Airway epithelial cell (primary cell): ENCODE measurements at places on chromosomes 7 and 10. TPM values are rescaled to one million over a fixed set of nuclear protein-coding genes. Genes with fewer than 3 reads are reported as not detected.

Gene HTR5A
- not detected in 2 replicates for total RNA-seq

Gene GPNMB
- total RNA-seq = 0.98 and 1.4 TPM in 2 replicates

Gene CTNNA3
- 0.07 TPM in 1 of 2 replicates, not detected in the other for total RNA-seq

Gene FAM25G
- total RNA-seq = 5.3 and 29.8 TPM in 2 replicates

Gene GNGT1
- not detected in 2 replicates for total RNA-seq

Gene ANXA8L1
- 291 and 296 TPM in 2 replicates for total RNA-seq

Gene AKR1C2
- total RNA-seq = 167 and 181 TPM in 2 replicates

Gene CYP26C1
- not detected in 2 replicates for total RNA-seq

Gene CAV1
- total RNA-seq = 428 and 559 TPM in 2 replicates

Gene OR6B1
- not detected in 2 replicates for total RNA-seq

Gene ECD
- total RNA-seq = 20.9 and 26.7 TPM in 2 replicates

Gene AKR1C3
- total RNA-seq = 36.9 and 38.8 TPM in 2 replicates

Gene LIPM
- total RNA-seq = 0.14 TPM in 1 of 2 replicates, not detected in the other

Gene RPEL1
- not detected in 2 replicates for total RNA-seq

Gene FRMD4A
- 4.9 and 9.1 TPM in 2 replicates for total RNA-seq

Gene NEUROG3
- total RNA-seq = not detected in 2 replicates

Gene ACSM6
- total RNA-seq = not detected in 2 replicates

Gene ZNF727
- not detected in 2 replicates for total RNA-seq

Gene APBB1IP
- not detected in 2 replicates for total RNA-seq

Gene GPC2
- 1.9 and 2.5 TPM in 2 replicates for total RNA-seq

Gene ZMYND11
- total RNA-seq = 19.7 and 23.8 TPM in 2 replicates

Gene PLXDC2
- total RNA-seq = 1.6 and 4.4 TPM in 2 replicates

Gene CFTR
- not detected in 2 replicates for total RNA-seq

Gene IFIT2
- total RNA-seq = 0.19 and 0.28 TPM in 2 replicates

Gene MBLAC1
- 2.1 and 2.6 TPM in 2 replicates for total RNA-seq

Gene EPHB6
- 1.8 and 3.2 TPM in 2 replicates for total RNA-seq

Gene PKD1L1
- total RNA-seq = 0.07 TPM in 1 of 2 replicates, not detected in the other

Gene PITX3
- not detected in 2 replicates for total RNA-seq

Gene ADAM22
- 0.05 and 0.07 TPM in 2 replicates for total RNA-seq

Gene UBE2H
- total RNA-seq = 67.4 and 103 TPM in 2 replicates

Gene SSMEM1
- not detected in 2 replicates for total RNA-seq

Gene NPSR1
- total RNA-seq = not detected in 2 replicates

Gene SGCE
- total RNA-seq = 21.7 and 34.5 TPM in 2 replicates

Gene ODAD2
- total RNA-seq = not detected in 2 replicates

Gene MYPN
- total RNA-seq = not detected in 2 replicates

Gene PKD2L1
- total RNA-seq = not detected in 2 replicates

Gene NEUROD6
- not detected in 2 replicates for total RNA-seq

Gene TAS2R41
- total RNA-seq = not detected in 2 replicates

Gene LRRD1
- not detected in 2 replicates for total RNA-seq

Gene TSPAN15
- 12.0 and 18.0 TPM in 2 replicates for total RNA-seq

Gene AKR1D1
- not detected in 2 replicates for total RNA-seq

Gene SYT15B
- total RNA-seq = under 0.01 TPM in 1 of 2 replicates, not detected in the other

Gene C10orf95
- 2.3 and 3.6 TPM in 2 replicates for total RNA-seq

Gene ANKRD16
- 11.1 and 14.9 TPM in 2 replicates for total RNA-seq

Gene NPVF
- not detected in 2 replicates for total RNA-seq

Gene SPAG6
- total RNA-seq = not detected in 2 replicates

Gene USP6NL
- total RNA-seq = 8.5 and 12.7 TPM in 2 replicates

Gene SLC26A5
- not detected in 2 replicates for total RNA-seq

Gene EVX1
- total RNA-seq = not detected in 2 replicates

Gene ANTXRL
- not detected in 2 replicates for total RNA-seq

Gene PIP
- total RNA-seq = not detected in 2 replicates

Gene RHOBTB1
- 4.8 and 13.8 TPM in 2 replicates for total RNA-seq

Gene TMEM196
- total RNA-seq = not detected in 2 replicates

Gene AQP1
- total RNA-seq = not detected in 2 replicates

Gene UNC5B
- total RNA-seq = 10.8 and 11.5 TPM in 2 replicates

Gene HHEX
- total RNA-seq = 0.63 TPM in 1 of 2 replicates, not detected in the other

Gene TMEM229A
- total RNA-seq = not detected in 2 replicates

Gene VAX1
- total RNA-seq = not detected in 2 replicates

Gene CYP2C19
- 0.14 TPM in 1 of 2 replicates, not detected in the other for total RNA-seq

Gene XRCC2
- 4.3 and 6.1 TPM in 2 replicates for total RNA-seq
